ENCODE measurements at places on chromosomes 1 and 21. TPM values are rescaled to one million over a fixed set of nuclear protein-coding genes. Genes with fewer than 3 reads are reported as not detected.
A peak's percentile ranks its signal among the peaks of the same experiment; 100 is the strongest.

The LAD1 gene
- total RNA-seq: not detected

The SH2D1B gene
- not detected for total RNA-seq

GRCh38 chr1:175865041-175865766, 121.8 kb upstream of the TNR start:
- no peak for DNase-seq

DNA sequence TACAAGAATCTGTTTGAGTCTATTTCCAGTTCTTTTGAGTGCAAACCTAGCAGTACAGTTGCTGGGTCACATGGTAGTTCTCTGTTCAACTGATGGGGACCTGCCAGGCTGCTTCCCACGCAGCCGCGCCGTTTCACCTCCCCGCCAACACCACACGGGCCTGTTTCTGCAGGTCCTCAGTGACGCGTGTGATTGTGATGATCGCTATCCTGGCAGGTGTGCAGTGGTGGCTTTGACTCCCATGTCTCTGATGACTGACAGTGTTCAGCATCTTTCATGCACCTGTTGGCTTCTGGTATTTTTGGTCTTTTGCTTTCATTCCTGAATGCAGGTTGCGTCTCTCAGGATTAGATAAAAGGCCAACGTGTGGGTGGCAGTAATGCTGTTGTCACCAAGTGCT, 41.6 kb downstream of the FAAP20 start:
- peak; percentile 63 for DNase-seq

GRCh38 chr1:201530741-201531531, 8.0 kb upstream of the NAV1 start:
- DNase-seq: peak; percentile 65

GRCh38 chr1:167450843-167451242, 67.5 kb downstream of the CD247 start:
- peak; percentile 41 for DNase-seq

GRCh38 chr1:20165522-20165951, 20.4 kb upstream of the UBXN10 start:
- peak; percentile 29 for DNase-seq

- DNase-seq: no peak
These were observed 38.4 kb upstream of the CDC42BPA start for GRCh38 chr1:227356620-227357146.

DNA sequence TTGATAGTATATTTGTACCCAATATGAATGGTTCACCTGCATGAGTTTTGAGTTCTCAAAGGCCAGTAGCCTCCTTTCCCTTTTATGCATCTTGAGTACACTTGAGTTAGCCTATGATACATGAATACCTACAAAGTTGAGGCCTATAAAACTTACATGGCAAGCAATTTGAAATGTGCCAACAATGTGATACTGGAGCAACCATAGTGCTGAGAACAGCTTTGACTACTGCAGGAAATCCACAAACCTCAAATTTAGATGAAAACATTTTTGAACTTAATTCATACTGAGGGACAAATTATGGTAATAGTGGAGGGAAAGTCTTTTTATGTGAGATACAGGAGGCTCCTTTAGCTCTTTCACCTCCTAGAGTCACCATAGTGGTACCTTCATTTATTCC, 37.4 kb downstream of the LEPR start:
- no peak for DNase-seq

DNA sequence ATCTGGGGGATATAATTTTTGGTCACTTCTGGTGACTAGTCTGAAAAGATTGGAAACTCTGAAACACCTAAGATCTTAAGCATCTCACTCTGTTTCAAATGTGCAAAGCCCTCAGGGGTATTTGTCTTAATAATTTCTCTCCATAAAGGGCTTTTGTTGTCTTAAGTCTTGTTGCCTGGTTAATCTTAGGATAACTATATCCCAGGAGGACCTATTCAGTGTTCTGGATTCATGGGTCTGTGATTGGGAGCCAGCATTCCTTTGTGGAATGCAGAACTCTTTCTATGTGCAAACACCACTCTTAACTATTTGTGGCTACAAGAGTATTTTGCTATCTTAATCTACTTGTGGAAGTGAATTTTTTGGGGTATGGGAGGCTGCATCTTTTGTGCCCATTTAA, 1573.0 kb upstream of the PRMT6 start:
- no peak for DNase-seq
